GM23338 (cell line): ENCODE measurements at places on chromosomes 13 and 19. TPM values are rescaled to one million over a fixed set of nuclear protein-coding genes. Genes with fewer than 3 reads are reported as not detected.

DNA sequence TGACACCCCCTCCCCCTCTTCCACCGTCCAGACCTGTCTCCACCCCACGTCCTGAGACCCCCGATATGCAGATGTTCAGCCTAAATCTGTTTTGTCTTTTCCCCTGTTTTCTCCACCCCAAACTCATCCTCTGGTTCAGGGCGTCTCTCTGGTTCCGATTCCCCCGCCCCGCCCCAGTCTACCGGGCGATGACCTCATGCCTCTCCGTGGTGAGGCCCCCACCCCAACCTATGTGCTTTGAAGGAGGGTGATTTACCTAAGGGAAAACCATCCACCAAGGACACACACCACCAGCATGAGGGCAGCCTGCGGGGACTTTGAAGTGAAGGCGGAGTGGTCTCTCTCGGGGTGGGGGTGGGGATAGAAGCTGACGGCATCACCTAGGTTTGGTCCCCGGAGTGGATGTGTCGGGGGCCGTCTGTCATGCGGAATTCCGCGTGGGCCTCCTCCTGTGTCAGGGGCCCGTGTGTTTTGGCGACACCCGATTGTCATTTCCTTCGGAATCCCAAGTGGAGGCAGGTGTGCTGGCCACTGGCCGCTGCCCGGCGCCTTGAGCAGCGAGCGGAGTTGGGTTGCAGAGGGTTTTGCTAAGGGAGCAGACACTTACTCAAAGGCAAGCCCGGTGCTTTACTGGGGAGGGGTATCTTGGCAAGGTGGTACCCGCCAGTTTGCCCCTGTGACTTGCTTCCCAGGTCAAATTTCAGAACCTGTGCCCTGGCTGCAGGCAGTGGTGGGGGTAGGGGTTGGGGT lies 1.4 kb downstream of the FZR1 start:
- H3K4me1 ChIP-seq = peaks cover 15% of the 10 kb centered on the region
- DNase-seq = peak; percentile 73
- H3K27ac ChIP-seq = no peak overlapping the region

DNA sequence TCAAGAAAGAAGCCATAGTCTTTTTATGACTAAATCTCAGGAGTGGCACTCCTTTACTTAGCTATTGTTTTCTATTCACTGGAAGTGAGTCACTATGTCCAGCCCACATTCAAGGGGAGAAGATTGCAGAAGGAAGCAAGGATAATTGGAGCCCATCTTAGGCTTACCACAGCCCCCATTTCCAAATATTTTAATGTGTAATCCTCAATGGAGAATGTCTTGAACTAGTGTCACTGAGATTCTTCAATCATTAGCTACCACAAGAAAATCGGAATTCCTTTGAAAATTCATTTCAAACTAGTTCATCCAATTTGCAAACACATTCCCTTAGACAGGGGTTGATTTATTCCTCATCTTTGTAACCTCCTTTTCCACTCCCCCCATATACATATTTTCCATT lies 84.7 kb downstream of the DLEU7 start:
- H3K27me3 ChIP-seq = no peaks in the 10 kb centered on the region
- H3K4me1 ChIP-seq = peaks cover 8% of the 10 kb centered on the region
- H3K36me3 ChIP-seq = 0 out of 2 replicates have a peak, but pooled peaks cover 3% of the 10 kb centered on the region
- no peak overlapping the region for H3K4me3 ChIP-seq
- no peak for DNase-seq
- H3K27ac ChIP-seq = no peak overlapping the region

GRCh38 chr13:67588607-67589006 lies 358.5 kb upstream of the PCDH9 start:
- no peaks in the 10 kb centered on the region for H3K4me1 ChIP-seq
- H3K27me3 ChIP-seq = no peaks in the 10 kb centered on the region
- no peak for DNase-seq
- H3K36me3 ChIP-seq = no peaks in the 10 kb centered on the region
- H3K4me3 ChIP-seq = no peak overlapping the region

DNA sequence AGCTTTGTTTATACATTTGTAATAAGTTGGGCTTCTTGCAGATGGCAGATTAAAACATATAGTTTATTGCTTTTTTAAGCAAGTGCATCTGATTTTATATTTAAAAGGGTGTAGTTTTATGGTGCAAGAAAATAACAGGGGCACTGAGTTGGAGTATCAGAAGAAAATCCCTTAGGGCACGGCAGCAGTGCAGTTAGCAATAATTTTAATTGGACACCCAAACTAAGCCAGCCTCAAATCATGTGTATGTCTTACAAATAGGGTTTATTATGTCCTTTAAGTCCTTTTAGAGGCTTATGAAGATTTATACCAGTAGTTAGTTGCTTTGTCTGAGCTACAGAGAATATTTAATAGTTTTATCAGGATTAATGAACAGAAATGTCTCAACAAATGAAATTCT lies 57.5 kb downstream of the GPC6 start:
- no peak overlapping the region for H3K27ac ChIP-seq
- H3K36me3 ChIP-seq = no peaks in the 10 kb centered on the region
- peaks cover 28% of the 10 kb centered on the region for H3K4me1 ChIP-seq
- H3K4me3 ChIP-seq = no peak overlapping the region

- peak overlapping the region; percentile 79 for H3K4me3 ChIP-seq
- H3K27ac ChIP-seq = no peak overlapping the region
- no peaks in the 10 kb centered on the region for H3K36me3 ChIP-seq
- no peak for DNase-seq
- peaks cover 4% of the 10 kb centered on the region; the same call in 1 of the 2 replicates for H3K4me1 ChIP-seq
- peaks cover 42% of the 10 kb centered on the region for H3K27me3 ChIP-seq
These were observed 407 bp upstream of the ZNF440 start for GRCh38 chr19:11813703-11814028.

The TTYH1 gene
- total RNA-seq = 31.8 and 40.8 TPM in 2 replicates

The MAST3 gene
- total RNA-seq = 8.8 and 9.9 TPM in 2 replicates

- peaks cover 9% of the 10 kb centered on the region; the same call in 1 of the 2 replicates for H3K27me3 ChIP-seq
- no peak overlapping the region for H3K4me3 ChIP-seq
- H3K4me1 ChIP-seq = no peaks in the 10 kb centered on the region
- no peaks in the 10 kb centered on the region for H3K36me3 ChIP-seq
- no peak for DNase-seq
These were observed 8.1 kb downstream of the CYP2A13 start for GRCh38 chr19:41096353-41096752.

DNA sequence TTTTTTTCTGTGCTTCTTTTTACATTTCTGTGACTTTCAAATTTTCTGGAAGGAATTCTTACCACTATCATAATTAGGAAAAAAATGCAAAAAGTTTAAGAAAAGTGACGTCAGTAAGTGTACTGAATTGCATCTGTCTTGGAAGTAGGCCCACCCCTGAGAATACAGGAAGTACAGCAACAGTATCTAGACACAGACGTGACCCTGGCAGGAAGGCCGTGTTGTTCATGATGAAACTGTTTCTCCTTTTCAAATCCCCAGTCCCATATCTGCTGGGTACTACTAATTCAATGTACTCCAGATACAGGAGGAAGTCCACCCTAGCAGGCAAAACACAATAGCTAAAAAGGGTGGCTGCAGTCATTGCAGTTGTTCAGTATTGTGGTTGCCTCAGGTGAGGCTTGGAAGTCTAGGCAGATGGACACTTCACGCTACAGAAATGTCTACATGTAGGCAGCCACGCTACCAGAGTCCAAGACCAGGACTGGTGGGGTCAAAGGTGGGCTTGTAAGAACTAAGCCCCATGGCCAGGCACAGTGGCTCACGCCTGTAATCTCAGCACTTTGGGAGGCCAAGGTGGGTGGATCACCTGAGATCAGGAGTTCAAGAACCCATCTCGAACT lies 49.6 kb upstream of the MED4 start:
- DNase-seq = no peak
- H3K36me3 ChIP-seq = no peaks in the 10 kb centered on the region
- H3K27me3 ChIP-seq = no peaks in the 10 kb centered on the region
- no peak overlapping the region for H3K4me3 ChIP-seq

The KCNK6 gene
- total RNA-seq = 9.9 and 14.6 TPM in 2 replicates

DNA sequence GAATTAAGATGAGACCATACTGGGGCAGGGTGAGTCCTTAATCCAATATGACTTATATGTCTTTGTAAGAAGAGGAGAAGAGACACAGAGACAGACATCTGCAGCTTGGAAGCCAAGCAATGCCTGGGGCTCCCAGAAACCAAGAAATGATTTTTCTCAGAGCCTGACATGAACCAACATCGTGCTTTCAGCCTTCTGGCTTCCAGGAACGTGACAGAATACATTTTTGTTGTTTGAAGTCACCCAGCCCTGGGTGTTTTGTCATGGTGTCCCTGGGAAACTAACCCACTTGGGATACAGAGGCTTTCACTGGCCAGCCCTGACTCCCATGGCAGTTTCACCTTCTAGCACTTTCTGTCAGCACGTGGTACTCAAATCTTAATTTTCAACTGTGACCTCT lies 95.3 kb upstream of the SLC10A2 start:
- DNase-seq = no peak
- no peaks in the 10 kb centered on the region for H3K36me3 ChIP-seq
- H3K27me3 ChIP-seq = no peaks in the 10 kb centered on the region

DNA sequence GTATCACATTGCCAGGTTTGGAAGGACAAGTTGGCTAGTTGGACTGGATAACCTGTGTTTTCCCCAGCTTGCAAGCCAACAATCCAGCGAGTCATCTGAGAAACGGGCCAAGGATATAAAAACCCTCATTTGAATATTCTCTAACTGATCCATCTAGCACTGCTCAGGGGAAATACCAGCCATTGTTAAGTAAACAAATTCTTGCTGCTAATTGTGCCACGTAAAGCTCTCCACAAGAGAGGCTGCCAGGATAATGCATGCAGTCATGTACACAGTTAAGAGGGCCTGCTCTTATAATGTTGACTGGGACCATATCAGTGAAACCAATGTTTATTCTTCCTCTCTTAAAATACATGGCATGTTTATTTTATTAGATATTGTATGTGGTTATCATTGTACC lies 663.2 kb upstream of the SGCG start:
- H3K4me1 ChIP-seq = peaks cover 18% of the 10 kb centered on the region; the same call in 1 of the 2 replicates
- no peak overlapping the region for H3K4me3 ChIP-seq
- peak; percentile 35 for DNase-seq
- H3K27ac ChIP-seq = no peak overlapping the region

- H3K36me3 ChIP-seq = no peaks in the 10 kb centered on the region
- H3K4me1 ChIP-seq = peaks cover 4% of the 10 kb centered on the region; the same call in 1 of the 2 replicates
- H3K27me3 ChIP-seq = no peaks in the 10 kb centered on the region
These were observed 147.3 kb downstream of the KCNRG start for GRCh38 chr13:50162567-50162966.

GRCh38 chr13:113171250-113172125 lies 13.0 kb downstream of the PROZ start:
- no peak overlapping the region for H3K27ac ChIP-seq
- H3K36me3 ChIP-seq = no peaks in the 10 kb centered on the region
- no peaks in the 10 kb centered on the region for H3K4me1 ChIP-seq

GRCh38 chr13:98360545-98360944 lies 183.5 kb upstream of the RNF113B start:
- H3K4me1 ChIP-seq = no peaks in the 10 kb centered on the region
- H3K27ac ChIP-seq = no peak overlapping the region
- no peaks in the 10 kb centered on the region for H3K27me3 ChIP-seq
- no peak for DNase-seq

The CBY2 gene
- 0.42 TPM in 1 of 2 replicates, not detected in the other for total RNA-seq
